Lung (tissue), 17 donors: ENCODE measurements at places on chromosomes 7 and 10. TPM values are rescaled to one million over a fixed set of nuclear protein-coding genes. Genes with fewer than 3 reads are reported as not detected.

DNA sequence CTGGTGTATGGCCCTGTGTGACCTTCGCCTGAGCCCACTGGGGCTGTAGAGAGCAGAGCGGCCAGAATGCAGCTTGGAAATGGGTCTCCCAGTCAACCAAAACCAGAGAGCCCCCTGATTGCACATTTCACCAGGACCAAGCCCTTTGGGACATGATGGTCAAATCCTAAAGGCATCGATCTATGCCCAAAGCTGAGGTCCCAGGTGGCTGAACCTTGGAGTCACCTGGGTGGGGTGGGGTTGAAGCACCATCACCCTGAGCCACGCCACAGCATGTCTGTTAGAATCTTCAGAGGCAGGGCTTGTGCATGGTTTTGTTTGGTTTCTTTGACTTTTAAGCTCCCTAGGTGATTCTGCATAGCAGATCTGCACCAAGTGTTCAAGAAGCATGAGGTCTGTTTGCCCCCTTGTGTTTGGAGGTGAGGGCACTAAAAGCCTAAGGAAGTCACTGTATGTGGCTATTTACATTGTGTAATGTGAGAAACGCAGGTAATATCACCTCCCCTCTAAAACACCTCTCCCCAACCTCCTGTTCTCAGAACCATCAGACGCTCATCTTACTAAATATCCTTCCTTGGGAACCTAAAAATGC is 9.6 kb downstream of the PKD1L1 start:
- H3K27ac ChIP-seq, result no peak overlapping the region
- DNase-seq, result no peak
- no peaks in the 10 kb centered on the region for H3K36me3 ChIP-seq
- H3K4me1 ChIP-seq, result no peaks in the 10 kb centered on the region

HKDC1 gene
- 11.1 TPM for total RNA-seq

EBF3 gene
- 1.1 TPM for total RNA-seq

- H3K4me3 ChIP-seq, result no peak overlapping the region
- H3K36me3 ChIP-seq, result no peaks in the 10 kb centered on the region
- no peak overlapping the region for H3K27ac ChIP-seq
- H3K27me3 ChIP-seq, result no peaks in the 10 kb centered on the region
- DNase-seq, result no peak
These were observed 245.6 kb downstream of the BICC1 start for GRCh38 chr10:58758321-58758720.

GRCh38 chr10:127923646-127924045 is 16.7 kb downstream of the PTPRE start:
- H3K27ac ChIP-seq, result peak overlapping the region; percentile 77
- H3K4me1 ChIP-seq, result peaks cover 2% of the 10 kb centered on the region
- H3K4me3 ChIP-seq, result no peak overlapping the region
- no peaks in the 10 kb centered on the region for H3K27me3 ChIP-seq
- DNase-seq, result no peak

DNA sequence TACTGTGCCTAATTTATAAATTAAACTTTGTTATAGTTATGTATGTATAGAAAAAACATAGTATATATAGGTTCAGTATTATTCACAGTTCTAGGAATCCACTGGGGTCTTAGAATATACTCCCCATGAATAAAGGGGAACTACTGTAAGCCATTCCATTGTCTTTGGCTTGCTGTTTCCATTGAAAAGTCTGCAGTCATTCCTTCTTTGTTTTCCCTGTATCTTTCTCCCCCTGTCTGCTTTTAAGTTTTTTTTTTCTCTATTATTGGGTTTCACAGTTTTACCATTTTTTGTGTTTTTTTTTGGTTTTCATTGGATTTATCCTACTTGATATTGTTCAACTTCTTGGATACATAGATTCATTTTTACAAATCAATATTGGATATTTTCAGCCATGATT is 6.7 kb upstream of the PNLIP start:
- no peak for DNase-seq
- no peaks in the 10 kb centered on the region for H3K36me3 ChIP-seq
- H3K27ac ChIP-seq, result no peak overlapping the region
- no peaks in the 10 kb centered on the region for H3K27me3 ChIP-seq
- no peak overlapping the region for H3K4me3 ChIP-seq

ANAPC16 gene
- total RNA-seq, result 94.0 TPM

GRCh38 chr7:19470031-19470430 is 238.8 kb downstream of the POLR1F start:
- peak; percentile 36 for DNase-seq
- H3K4me1 ChIP-seq, result no peaks in the 10 kb centered on the region
- no peaks in the 10 kb centered on the region for H3K27me3 ChIP-seq
- H3K36me3 ChIP-seq, result no peaks in the 10 kb centered on the region
- no peak overlapping the region for H3K4me3 ChIP-seq

DNA sequence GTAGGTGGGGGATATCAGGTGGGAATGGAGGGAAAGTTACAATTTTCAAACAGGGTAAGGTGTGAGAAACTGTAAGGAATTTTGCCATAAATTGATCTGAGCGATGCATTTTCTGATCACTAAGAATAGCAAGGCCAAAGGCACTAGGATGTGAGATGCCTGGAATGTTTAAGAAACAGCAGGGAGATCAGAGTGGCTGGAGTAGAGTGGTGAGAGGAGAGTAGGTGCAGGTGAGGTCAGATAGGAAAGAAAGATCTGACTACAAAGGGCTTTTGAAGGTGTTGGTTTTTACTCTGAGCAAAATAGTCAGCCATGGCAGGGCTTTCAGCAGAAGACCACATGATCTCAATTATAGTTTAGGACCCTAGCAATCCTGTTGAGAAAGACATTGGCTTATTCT is 55.0 kb downstream of the HDAC9 start:
- peaks cover 2% of the 10 kb centered on the region for H3K36me3 ChIP-seq
- H3K4me1 ChIP-seq, result no peaks in the 10 kb centered on the region
- H3K27ac ChIP-seq, result no peak overlapping the region
- H3K27me3 ChIP-seq, result no peaks in the 10 kb centered on the region

RUFY2 gene
- total RNA-seq, result 55.3 TPM

DNA sequence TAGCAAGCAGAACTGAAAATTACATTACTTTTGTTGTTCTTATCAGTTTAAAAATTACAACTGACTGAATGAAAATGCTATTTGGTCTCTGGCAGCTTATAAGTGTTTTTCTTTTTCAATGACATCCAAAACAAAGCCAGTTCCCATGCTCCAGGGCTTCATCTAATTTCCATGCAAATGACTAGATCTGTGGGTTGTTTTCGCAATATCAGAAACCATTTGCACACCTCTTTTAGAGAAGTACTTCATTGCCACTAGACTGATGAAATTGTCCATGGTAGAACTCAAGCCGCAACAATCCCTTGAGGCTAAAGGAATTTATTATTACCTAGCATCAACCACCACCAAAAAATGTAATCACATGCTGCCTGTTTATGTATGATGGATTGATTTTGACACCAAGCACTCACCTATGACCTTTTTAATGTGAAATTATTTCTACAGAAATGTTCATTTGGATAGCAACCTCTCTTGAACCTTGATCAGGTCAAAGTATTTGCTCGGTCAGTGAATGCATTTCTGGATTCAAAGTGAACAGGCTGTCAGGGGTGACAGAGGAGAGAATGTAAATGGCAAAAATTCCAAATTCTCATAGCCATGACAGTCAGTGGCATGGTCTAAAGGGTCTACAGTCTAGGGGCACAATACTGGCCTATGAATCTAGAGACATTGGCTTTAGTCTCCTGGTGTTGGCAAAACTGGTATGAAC is 769.3 kb downstream of the SORCS1 start:
- H3K27ac ChIP-seq, result no peak overlapping the region
- no peaks in the 10 kb centered on the region for H3K4me1 ChIP-seq
- DNase-seq, result no peak
- no peaks in the 10 kb centered on the region for H3K36me3 ChIP-seq

DNA sequence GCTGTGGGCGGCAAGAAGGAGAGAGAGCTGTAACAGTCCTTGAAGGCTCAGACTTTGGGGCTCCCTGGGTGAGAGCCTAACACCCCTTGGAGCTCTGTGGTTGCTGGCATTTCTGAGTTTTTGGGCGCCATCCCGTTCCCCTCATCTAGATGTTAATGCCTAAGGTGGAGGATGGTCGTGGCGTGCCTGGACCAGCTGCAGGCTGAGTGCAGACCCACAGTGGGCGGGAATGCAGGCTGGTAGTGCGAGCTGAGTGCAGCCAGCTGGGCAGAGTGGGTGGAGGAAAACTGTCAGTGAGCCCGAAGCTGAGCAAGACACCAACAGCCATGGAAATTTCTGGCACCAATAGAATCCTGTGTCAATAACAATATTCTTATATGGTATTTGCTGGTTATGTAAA is 403.0 kb downstream of the ANKRD7 start:
- no peaks in the 10 kb centered on the region for H3K36me3 ChIP-seq
- H3K27ac ChIP-seq, result no peak overlapping the region
- H3K4me3 ChIP-seq, result no peak overlapping the region
- no peaks in the 10 kb centered on the region for H3K4me1 ChIP-seq

SEMA4G gene
- total RNA-seq, result 7.4 TPM

GPRIN2 gene
- 23.2 TPM for total RNA-seq

CTNNA3 gene
- 0.03 TPM for total RNA-seq

IDI2 gene
- 0.18 TPM for total RNA-seq

DNA sequence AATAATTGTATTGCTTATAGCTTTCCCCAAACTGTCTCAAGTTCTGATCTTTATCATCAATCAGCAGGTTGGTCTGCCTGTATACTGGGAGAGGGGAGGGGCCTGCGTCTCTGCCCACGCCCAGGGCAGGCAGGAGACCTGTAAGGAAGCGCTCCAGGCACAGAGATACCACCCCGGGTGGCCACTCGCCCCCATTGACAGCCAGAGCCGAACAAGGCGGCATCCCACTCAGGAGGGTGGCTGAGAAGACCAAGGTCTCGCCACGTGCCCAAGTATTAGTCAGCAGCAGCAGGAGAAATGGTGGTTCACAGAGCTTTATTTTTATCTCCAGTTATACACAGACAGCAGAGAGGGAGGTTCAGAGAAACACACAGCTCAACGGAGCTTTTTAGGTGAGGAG is 7.2 kb downstream of the STK32C start:
- H3K27me3 ChIP-seq, result peaks cover 1% of the 10 kb centered on the region
- H3K36me3 ChIP-seq, result no peaks in the 10 kb centered on the region
- DNase-seq, result no peak
- no peak overlapping the region for H3K27ac ChIP-seq

- DNase-seq, result no peak
- H3K27ac ChIP-seq, result no peak overlapping the region
- H3K4me3 ChIP-seq, result no peak overlapping the region
- peaks cover 7% of the 10 kb centered on the region for H3K27me3 ChIP-seq
- H3K36me3 ChIP-seq, result no peaks in the 10 kb centered on the region
- H3K4me1 ChIP-seq, result peaks cover 3% of the 10 kb centered on the region
These were observed 5.6 kb downstream of the IL2RA start for GRCh38 chr10:6056411-6057135.

STK31 gene
- 0.74 TPM for total RNA-seq

MLXIPL gene
- total RNA-seq, result 1.3 TPM

DNA sequence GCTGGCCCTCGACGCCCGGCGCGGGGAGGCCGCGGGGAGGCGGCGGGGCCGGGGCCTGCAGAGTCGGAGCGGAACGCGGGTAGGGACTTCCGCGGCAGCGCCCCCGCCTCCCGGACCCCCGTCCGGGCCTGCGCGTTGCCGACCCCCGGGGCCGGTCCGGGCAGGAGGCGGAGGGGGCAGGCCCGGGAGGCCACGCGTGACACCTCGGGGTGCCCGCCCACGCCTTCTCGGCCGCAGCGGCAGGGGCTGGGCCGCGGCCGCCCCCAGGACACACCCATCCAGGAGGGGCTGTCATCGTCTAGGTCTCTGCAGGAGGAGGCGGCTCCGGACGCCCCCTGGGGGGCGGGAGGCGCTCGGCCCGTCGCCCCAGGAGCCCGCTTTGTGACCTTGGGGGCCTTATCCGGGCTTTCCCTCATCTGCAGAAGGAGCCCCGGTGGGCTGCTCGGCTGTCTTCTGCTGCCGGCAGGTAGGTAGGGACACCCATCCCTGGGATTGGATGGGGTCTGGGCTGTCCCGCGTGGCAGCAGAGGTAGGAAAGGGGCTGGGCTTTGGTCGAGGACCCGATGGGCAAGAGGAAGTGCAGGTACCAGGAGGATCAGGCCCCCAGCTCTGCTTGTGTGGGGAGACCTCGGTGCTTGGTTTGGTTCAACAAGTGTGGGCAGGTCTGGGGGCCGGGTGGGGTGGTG is 569 bp downstream of the ZNF316 start:
- H3K4me3 ChIP-seq, result peak overlapping the region; percentile 82
- H3K27ac ChIP-seq, result peak overlapping the region; percentile 50
- DNase-seq, result peak; percentile 21
- no peaks in the 10 kb centered on the region for H3K27me3 ChIP-seq
- no peaks in the 10 kb centered on the region for H3K4me1 ChIP-seq
- H3K36me3 ChIP-seq, result peaks cover 20% of the 10 kb centered on the region
